ENCODE measurements at places on chromosomes 3 and 15. TPM values are rescaled to one million over a fixed set of nuclear protein-coding genes. Genes with fewer than 3 reads are reported as not detected.

The HESX1 gene
- 0.80 TPM for total RNA-seq

The SIDT1 gene
- not detected for total RNA-seq

The FANCD2 gene
- total RNA-seq, result 46.6 TPM

The CYP1A1 gene
- total RNA-seq, result 3.5 TPM

The NR1I2 gene
- total RNA-seq, result not detected

The SLC24A5 gene
- not detected for total RNA-seq

The GREM1 gene
- total RNA-seq, result not detected

The DNAH12 gene
- total RNA-seq, result under 0.01 TPM

The UROC1 gene
- total RNA-seq, result not detected

The RETNLB gene
- not detected for total RNA-seq

The SOX14 gene
- total RNA-seq, result not detected

The CTXND1 gene
- total RNA-seq, result 0.08 TPM

The DZIP1L gene
- total RNA-seq, result 18.1 TPM
